Fibroblast of upper back skin (primary cell): ENCODE measurements at places on chromosomes 12 and 14.

DNA sequence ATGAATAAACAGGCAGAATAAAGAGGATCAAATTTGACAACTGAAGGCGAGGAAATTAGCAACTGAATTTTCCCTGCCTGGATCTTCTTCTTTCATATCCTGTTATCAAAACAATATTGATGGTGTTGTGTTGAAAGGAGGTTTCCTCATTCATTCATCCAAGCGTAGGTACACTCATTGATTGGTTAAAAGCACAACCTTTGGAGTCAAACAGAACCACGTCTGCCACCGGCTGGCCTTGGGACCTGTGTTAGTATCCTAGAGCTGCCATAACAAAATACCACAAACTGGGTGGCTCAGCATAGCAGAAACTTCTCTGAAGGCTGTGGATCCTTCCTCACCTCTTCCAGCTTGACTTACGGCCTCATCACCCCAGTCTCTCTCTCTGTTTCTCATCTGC, 268.6 kb upstream of the PWP1 start:
- DNase-seq: no peak

DNA sequence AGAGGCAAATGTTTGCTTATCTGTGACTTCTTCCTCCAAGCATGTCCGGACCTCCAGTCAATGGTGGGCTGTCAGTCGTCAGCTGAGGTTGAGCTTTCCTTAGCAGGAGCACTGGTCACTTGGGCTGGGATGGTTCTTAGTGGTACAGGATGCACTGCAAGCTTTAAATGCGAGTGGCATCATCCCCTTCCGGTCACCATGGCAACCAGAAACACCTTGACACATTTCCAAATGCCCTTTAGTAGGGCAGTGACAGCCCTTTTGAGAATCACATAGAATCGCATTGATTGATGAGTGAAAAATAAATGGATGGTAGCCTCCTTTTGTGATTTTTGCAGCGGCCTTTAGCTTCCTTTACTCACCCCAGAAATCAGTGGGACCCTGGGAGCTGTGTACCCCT, 24.1 kb downstream of the NTF3 start:
- no peak for DNase-seq

DNA sequence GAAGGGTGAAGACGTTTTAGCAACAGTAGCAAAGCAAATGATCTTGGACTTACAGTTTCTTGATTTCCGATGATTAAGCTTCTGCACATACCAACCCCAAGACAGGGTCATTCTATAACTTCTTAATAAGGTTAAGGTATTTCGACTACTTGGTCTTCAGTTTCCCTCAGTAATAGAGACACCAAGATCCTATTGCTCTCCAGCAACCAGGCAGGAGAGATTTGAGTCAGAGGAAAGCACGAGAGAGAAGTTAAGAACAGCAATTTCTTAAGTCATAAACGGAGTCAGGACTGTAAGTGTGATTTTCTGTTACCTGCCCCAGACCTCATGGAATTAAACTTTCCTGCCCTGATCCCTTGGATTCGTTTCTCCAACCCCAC, 215.6 kb downstream of the TTC8 start:
- DNase-seq: no peak

DNA sequence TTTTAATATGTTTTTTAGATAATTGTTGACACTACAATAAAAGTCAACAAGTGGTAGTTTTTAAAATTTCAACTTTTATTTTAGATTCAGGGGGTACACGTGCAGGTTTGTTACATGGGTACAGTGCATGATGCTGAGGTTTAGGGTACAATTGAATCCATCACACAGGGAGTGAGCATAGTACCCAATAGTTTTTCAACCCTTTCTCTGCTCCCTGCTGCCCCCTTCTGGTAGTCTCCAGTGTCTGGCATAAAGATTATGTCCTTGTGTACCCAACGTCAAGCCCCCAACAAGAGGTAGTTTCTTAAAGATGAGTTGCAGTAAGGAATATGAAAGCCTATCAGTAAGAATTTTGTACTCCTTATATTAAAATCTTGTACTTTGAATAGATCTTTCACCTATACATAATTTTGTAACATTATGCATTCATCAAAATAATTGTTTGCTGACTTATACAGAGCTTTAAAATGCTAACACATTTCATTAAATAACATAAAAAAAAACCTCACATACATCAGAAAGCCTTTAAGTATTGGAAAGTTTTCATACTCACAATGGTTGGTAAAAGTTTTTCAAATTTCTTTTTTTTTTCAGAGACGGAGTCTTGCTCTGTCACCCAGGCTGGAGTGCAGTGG, 5.4 kb upstream of the RALGAPA1 start:
- peak; percentile 48 for DNase-seq

GRCh38 chr12:62631471-62632410, 165.1 kb downstream of the MON2 start:
- DNase-seq: peak; percentile 99

GRCh38 chr14:102262929-102263462, 42.0 kb downstream of the MOK start:
- no peak for DNase-seq

- no peak for DNase-seq
These were observed 37.9 kb downstream of the BHLHE41 start for GRCh38 chr12:26086936-26087335.

- no peak for DNase-seq
These were observed 216.0 kb upstream of the NPAS3 start for GRCh38 chr14:32722631-32723183.

GRCh38 chr12:96396914-96397313, 3.3 kb downstream of the CDK17 start:
- no peak for DNase-seq

DNA sequence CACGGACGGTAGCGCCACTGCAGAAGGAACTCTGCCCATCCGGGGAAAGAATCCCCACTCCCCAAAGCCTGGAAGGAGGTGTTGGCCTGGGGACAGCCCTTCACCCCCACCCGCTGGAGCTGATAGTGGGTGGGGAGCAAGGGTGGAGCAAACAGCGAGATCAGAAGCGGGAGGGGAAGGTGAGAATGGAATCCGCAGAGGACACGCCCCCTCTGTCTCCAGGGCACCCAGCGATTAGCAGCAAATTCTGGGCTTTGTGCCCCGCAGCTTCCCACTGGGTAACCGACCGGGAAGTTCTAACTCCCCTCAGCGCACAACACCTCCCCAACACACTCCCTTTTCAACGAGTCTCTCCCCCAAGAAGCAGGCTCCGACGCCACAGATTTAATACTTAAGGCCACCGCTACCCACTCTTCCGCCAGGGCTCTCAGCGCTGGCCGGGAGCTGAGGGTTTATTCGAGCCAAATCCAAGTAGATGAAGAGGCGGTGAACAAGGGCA, 1.4 kb downstream of the SLC25A29 start:
- DNase-seq: peak; percentile 18

GRCh38 chr14:93889739-93890483, 37.2 kb upstream of the FAM181A start:
- no peak for DNase-seq

GRCh38 chr14:38991299-38991698, 111.7 kb downstream of the SEC23A start:
- DNase-seq: no peak

DNA sequence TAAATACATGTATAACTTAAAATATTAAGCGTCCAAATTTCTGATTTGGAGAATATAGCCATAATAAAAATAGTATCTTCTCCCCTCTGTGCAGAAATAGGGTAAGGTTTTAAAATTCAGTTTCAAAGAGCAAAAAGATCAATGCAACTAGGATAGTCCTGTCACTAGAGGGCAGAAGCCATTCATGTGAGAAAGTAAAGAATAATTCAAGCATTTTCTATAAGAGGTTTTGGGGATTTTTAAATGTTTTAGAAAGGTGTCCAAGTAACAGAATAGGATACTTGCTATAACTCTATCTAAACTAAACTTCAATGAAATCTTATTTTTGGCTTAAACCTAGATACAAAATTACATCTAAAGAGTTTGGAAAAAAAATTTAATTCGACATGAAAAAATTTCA, 50.3 kb downstream of the ADAMTS20 start:
- peak; percentile 44 for DNase-seq

GRCh38 chr12:15059123-15059522, 86.3 kb downstream of the PDE6H start:
- no peak for DNase-seq
